Kidney glomerular epithelial cell (primary cell): ENCODE measurements at places on chromosomes 3 and 15.
A peak's percentile ranks its signal among the peaks of the same experiment; 100 is the strongest.

DNA sequence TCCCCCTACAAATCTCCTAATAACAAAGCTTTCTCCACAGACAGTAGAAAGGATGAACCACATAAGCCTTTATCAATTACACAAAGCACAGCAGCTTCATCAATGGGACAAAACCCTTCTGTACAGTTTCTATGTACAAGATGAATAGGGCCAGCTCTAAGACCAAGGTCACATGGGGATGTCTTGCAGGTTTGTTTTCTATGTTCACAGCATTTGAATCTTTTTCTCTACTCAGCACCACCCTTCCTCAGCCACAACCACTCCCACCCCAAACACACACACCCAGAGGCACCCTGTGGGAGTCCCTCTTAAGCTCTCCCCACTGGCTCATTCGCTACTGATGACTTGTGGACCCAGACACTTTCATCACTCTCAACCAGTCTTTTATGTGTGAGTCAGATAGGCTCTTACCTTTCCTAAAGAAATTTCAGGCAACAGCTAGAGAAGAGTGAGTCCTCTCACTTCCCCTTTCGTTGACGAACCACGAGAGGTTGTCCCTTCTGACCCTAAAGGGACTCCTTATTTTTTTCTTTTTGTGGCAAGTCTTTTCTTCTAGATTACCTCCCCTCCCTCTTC is 57.9 kb downstream of the ARHGAP31 start:
- no peak for DNase-seq

DNA sequence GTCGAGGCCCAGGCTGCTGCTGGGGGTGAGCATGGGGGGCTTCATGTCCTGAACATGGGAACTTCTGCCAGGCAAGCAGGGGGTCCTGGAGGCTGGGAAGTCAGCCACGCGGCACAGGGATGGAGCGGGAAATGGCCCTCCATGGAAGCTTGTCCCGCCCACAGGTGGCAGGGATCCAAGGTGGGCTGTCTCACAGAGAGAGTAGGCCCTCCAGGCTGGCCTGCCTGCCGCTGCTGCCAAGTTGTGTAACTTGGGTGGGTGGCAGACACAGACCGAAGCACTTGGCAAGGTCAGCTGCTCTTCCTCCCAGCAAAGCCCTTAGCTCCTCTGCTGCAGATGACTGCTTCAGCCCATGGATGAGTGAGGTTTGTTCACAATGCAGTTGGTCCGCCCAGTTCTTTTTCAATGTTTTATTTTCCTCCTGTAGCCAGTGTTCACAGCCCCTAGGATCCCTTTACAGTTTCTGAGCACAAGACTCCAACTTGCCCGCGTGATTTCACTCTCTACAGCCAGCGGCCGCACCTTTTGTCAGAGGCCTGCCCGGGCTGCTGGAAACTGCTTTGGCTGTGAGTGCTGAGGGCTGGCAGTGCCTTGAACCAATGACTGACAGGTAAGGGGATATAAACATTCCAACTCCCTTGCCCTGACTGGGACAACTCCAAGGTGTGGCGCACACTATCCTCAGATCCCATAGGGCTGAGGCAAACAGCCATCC is 26.7 kb downstream of the HCN4 start:
- no peak for DNase-seq

DNA sequence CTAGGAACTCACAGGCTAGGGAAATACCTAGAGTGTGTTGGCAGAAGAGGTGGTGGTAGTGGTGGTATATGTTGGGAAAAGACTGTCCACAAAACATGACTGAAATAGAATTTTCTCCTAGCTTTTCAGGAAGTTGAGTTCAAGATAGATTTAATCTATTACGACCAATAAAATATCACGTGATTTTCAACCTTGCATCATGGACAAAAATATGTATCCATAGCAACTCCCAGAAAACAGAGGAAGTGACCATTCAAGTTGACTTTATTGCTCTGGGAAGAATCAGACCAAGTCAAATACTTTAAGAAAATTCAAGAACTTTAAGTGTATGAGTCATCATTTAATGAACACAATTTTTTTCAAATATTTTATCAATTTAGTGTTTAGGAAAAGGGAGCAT is 347.0 kb upstream of the ZNF385D start:
- no peak for DNase-seq

GRCh38 chr15:82014989-82015388 is 30.8 kb downstream of the MEX3B start:
- no peak for DNase-seq

- DNase-seq: no peak
These were observed 945 bp downstream of the VIPR1 start for GRCh38 chr3:42503251-42503924.

DNA sequence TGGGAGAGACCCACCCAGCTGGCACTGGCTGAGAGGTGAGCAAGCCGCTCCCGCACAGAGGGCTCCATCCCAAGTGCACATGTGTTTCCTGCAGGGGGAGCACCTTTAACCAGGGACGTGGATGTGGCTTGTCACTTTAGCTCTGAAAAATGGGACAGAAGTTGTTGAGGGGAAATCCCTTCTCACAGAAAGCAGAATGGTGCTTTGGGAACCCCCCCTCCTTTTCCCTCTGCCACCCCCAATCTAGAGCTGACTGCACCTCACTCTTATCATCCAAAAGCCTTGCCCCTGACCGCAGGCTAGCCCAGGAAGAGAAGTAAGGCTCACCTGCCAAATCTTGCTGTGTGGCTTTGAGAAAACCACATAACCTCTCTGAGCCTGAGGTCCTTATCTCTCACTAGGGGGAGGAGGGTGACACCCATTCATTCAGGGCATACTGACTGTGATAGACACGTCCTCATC is 77.9 kb downstream of the RPN1 start:
- no peak for DNase-seq

DNA sequence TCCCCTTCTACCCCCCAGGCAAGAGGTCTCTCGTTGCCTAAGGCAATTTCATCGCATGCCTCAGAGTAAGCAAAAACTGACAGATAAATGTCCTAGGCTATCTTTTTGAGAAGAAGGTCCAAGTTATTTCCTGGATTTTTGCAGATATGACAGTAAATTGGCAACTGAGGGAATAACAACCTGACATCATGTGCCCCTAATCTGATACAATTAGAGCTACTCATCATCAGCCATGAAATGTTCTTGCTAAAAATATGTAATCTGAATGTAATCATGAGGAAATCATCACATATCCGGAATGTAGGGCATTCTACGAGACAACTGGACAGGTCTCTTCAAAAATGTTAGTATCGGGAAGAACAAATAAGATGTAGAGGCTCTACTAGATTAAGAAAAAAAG is 44.1 kb downstream of the TNIK start:
- no peak for DNase-seq

- no peak for DNase-seq
These were observed 5.9 kb upstream of the C15orf39 start for GRCh38 chr15:75195766-75196241.

- peak; percentile 64 for DNase-seq
These were observed 40.8 kb downstream of the EOMES start for GRCh38 chr3:27681249-27681748.

- DNase-seq: peak; percentile 31
These were observed 688 bp downstream of the SETD5 start for GRCh38 chr3:9397906-9398699.

DNA sequence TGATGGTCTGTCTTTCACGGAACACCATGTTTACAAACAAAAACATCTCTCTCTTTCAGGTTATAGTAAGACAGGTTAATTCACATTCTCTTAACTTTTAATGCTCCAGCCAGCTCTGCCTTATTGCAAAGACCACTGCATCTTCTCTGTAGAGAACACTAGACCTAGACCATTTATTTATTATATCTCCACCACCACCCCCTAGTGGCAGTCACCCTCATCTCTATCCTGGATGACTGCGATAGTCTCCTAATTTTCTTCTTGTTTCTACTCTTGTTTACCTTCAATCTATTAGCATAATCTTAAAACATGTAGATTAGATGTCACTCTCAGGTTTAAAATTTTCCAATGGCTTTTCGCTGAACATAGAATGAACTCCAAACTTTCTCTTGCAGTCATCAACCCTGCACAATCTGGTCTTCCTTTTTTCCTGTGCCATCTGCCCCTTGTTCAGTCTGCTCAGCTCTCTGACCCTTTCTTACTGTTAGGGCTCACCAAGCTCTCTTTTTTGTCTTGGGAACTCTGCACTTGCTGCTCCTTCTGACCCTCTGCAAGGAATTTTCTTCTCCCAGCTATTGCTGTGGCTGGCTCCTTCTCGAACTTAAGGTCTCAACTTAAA is 155.6 kb downstream of the SQOR start:
- DNase-seq: peak; percentile 44
